GM23338 (cell line): ENCODE measurements at places on chromosomes 3 and 15. TPM values are rescaled to one million over a fixed set of nuclear protein-coding genes. Genes with fewer than 3 reads are reported as not detected.
A peak's percentile ranks its signal among the peaks of the same experiment; 100 is the strongest.

P2RY12 gene
- not detected in 2 replicates for total RNA-seq

SOX2 gene
- 211 and 228 TPM in 2 replicates for total RNA-seq

FAM107A gene
- 0.89 and 1.0 TPM in 2 replicates for total RNA-seq

KCNMB3 gene
- 0.58 and 1.3 TPM in 2 replicates for total RNA-seq

PLA2G4E gene
- total RNA-seq, result not detected in 2 replicates

IMPG2 gene
- not detected in 2 replicates for total RNA-seq

GOLGA6L10 gene
- 0.07 TPM in 1 of 2 replicates, not detected in the other for total RNA-seq

ISL2 gene
- total RNA-seq, result 2.2 and 2.7 TPM in 2 replicates

DNA sequence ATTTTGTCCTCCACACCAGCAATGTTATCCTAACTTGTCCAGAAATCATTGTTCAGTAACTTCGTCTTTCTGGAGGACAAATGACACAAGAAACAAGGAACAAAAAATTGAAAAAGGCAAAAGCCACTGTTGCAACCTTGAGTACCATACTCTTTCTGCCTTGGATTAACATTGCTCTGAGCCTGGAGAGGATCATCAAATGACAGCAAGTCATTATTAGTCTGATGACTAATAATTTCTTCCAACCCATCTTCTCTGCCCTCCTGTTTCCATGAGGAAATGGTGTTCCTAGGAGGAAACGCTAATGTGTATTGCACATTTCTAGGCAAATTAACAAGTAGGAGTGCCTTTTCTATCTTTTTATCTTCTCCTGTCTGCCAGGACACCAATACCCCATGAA, 153.9 kb downstream of the PCCB start:
- no peaks in the 10 kb centered on the region for H3K36me3 ChIP-seq
- no peak overlapping the region for H3K4me3 ChIP-seq
- no peak for DNase-seq
- no peaks in the 10 kb centered on the region for H3K4me1 ChIP-seq
- H3K27me3 ChIP-seq, result no peaks in the 10 kb centered on the region
- H3K27ac ChIP-seq, result no peak overlapping the region

- no peak for DNase-seq
- no peaks in the 10 kb centered on the region for H3K4me1 ChIP-seq
Observed at GRCh38 chr15:20340331-20340811, 201.2 kb downstream of the GOLGA6L6 start.

DNA sequence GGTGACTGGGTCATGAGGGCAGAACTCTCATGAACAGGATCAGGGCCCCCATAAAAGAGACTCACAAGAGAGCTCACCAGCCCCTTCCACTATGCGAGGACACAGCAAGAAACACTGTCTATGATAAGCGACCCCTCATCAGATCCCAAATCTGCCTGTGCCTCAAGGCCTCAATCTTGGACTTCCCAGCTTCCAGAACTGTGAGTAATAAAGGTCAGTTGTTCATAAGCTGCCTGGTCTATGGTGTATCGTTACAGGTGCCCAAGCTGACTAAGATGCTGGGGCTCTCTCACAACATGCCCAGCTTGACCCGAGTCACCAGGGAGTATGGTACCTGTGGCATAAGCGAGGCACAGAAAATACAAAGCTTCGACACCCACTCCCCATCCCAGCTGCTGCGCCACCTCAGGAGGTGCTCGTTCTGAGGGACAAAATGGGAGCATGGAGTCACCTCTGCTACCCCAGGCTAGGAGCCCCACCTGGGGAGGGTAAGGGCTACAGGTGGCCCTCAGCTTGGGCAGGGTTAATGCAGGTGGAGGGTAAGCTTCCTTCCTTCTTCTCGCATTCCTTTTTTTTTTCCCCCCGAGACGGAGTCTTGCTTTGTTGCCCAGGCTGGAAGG, 234.1 kb downstream of the ADAMTS17 start:
- no peak for DNase-seq
- no peak overlapping the region for H3K27ac ChIP-seq
- H3K36me3 ChIP-seq, result no peaks in the 10 kb centered on the region
- no peaks in the 10 kb centered on the region for H3K4me1 ChIP-seq
- no peaks in the 10 kb centered on the region for H3K27me3 ChIP-seq
- H3K4me3 ChIP-seq, result no peak overlapping the region

- DNase-seq, result no peak
- no peaks in the 10 kb centered on the region for H3K36me3 ChIP-seq
- no peak overlapping the region for H3K4me3 ChIP-seq
- H3K27me3 ChIP-seq, result peaks cover 22% of the 10 kb centered on the region
Observed at GRCh38 chr15:60115579-60116380, 111.7 kb downstream of the FOXB1 start.

GRCh38 chr3:149258298-149258697, 36.7 kb upstream of the CP start:
- DNase-seq, result no peak
- H3K36me3 ChIP-seq, result 0 out of 2 replicates have a peak, but pooled peaks cover 5% of the 10 kb centered on the region
- no peak overlapping the region for H3K4me3 ChIP-seq
- peaks cover 11% of the 10 kb centered on the region; the same call in 1 of the 2 replicates for H3K4me1 ChIP-seq
- H3K27me3 ChIP-seq, result no peaks in the 10 kb centered on the region

GRCh38 chr15:64444836-64445235, 15.5 kb upstream of the ZNF609 start:
- no peaks in the 10 kb centered on the region for H3K4me1 ChIP-seq
- DNase-seq, result no peak
- no peaks in the 10 kb centered on the region for H3K36me3 ChIP-seq
- no peak overlapping the region for H3K27ac ChIP-seq

DNA sequence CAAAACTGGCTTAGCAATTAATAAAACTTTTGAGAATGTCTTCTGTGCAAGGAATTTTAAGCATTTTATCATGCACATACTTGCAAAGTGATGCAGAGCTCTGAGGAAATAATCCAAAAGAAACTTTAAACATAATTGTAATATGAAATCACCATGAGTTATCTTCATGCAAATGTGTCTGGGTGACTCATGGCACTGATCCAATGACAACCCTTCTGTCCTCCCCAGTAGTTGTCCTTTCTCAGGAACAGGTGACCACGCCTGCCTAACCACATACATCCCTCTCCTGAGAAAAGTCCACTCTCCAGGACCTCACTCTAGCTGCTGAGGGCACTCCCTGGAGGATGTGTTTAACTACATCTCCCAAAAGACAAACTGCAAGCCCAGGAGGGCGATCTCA, 530.6 kb upstream of the IL12A start:
- H3K27ac ChIP-seq, result no peak overlapping the region
- H3K36me3 ChIP-seq, result no peaks in the 10 kb centered on the region
- peaks cover 9% of the 10 kb centered on the region for H3K4me1 ChIP-seq

- no peak for DNase-seq
- H3K27me3 ChIP-seq, result no peaks in the 10 kb centered on the region
- H3K27ac ChIP-seq, result no peak overlapping the region
- peaks cover 27% of the 10 kb centered on the region for H3K36me3 ChIP-seq
- H3K4me1 ChIP-seq, result no peaks in the 10 kb centered on the region
- H3K4me3 ChIP-seq, result no peak overlapping the region
Observed at GRCh38 chr15:73569361-73569760, 63.8 kb downstream of the NPTN start.

GRCh38 chr15:66472176-66472999, 25.2 kb downstream of the SNAPC5 start:
- H3K4me1 ChIP-seq, result peaks cover 67% of the 10 kb centered on the region
- H3K4me3 ChIP-seq, result no peak overlapping the region
- no peak for DNase-seq
- H3K36me3 ChIP-seq, result no peaks in the 10 kb centered on the region

DNA sequence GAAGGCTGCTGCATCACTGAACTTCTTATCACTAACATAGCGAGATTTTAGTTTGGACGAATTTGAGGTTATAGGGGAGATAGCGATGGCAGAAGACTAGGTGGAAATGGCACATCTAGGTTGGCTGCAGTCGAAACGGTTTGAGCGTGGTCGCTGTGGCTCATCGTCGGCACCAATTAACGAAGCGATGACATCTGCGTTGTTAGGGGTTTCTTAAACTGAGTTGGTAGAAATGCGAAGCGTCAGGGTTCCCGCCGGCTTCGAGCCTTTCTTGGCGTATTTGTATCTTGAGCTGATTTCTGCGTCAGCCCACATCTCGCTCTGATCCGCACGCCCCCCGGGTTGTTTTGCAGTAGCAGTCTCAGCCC, 319 bp downstream of the LNP1 start:
- no peaks in the 10 kb centered on the region for H3K36me3 ChIP-seq
- peak overlapping the region; percentile 91 for H3K27ac ChIP-seq
- H3K27me3 ChIP-seq, result no peaks in the 10 kb centered on the region
- H3K4me3 ChIP-seq, result peak overlapping the region; percentile 65
- peaks cover 16% of the 10 kb centered on the region; the same call in 1 of the 2 replicates for H3K4me1 ChIP-seq

- no peaks in the 10 kb centered on the region for H3K36me3 ChIP-seq
- no peaks in the 10 kb centered on the region for H3K4me1 ChIP-seq
- H3K4me3 ChIP-seq, result no peak overlapping the region
- H3K27ac ChIP-seq, result no peak overlapping the region
Observed at GRCh38 chr3:30418443-30418842, 188.0 kb upstream of the TGFBR2 start.

DNA sequence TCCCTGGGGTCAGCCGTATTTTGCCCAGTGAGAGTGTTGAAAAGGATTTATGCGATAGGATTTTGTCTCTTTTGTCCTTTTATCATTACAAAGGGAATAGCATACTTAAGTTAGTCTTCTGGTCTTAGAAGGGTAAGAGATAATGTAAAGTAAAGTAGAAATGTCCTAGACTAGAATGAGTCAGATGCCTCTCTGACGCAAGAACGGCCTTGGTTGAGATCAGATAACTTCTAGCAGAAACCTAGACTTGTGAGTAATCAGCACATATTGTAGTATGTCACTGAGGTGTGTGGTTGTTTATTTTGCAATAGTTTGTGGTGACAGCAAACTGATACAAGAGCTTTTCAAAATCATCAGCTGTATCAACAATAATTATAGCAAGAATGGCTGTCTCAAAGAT, 866.1 kb downstream of the NSUN3 start:
- no peak overlapping the region for H3K27ac ChIP-seq
- H3K36me3 ChIP-seq, result no peaks in the 10 kb centered on the region
- DNase-seq, result no peak

DNA sequence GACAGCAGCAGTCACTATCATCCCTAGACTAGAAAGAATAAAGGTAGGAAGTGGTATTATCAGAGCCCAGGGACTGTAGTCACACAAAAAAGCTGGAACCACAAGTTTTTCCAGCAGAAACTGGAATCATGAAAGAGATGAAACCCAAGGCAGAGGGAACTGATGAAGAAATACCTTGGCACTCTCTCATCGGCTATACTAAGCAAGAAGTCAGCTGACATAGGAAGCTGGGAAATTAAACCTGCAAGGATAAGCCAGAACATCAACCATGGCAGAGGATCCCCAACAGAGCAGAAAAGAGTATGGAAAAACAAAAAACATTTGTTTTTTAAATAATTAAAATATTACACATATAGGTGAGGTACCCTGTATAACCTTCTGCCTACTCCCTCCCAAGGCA, 86.5 kb downstream of the AQR start:
- H3K4me1 ChIP-seq, result no peaks in the 10 kb centered on the region
- no peak for DNase-seq
- peaks cover 8% of the 10 kb centered on the region for H3K36me3 ChIP-seq

DNA sequence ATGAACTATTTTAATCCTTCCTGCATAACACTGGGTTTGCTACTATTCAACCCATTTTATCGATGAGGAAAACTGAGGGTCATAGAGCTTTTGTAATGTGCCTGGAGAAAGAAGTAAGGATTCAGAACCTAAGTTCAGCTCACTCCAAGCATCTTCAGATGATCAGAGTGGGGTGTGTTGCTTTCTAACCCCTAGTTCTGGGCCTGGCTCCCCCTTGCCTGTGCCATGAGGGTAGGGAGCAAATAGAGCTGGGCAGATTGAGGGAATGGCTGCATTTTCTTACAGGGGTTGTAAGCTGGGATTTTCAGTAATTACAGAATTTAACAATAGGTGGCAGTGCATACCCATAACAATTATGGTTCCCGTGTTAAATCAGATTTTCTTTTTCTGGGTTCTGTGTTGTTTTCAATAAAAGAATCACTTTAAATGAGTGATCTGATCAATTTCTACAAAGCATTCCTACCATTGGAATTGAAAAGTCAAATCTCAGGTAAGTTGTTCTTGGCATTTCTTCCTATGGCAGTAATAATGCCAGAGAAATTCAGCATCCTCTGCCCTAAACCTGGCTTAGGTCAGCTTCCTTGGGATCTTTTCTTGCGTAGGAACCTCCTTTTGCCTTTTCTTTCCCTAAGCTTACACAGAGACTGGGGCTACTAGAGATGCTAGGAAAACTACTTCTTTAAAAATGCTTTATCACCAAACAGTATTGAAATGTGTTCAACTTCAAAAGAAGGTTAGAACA, 103.8 kb upstream of the IL12A start:
- H3K4me1 ChIP-seq, result peaks cover 19% of the 10 kb centered on the region; the same call in 1 of the 2 replicates
- H3K27ac ChIP-seq, result no peak overlapping the region
- DNase-seq, result peak; percentile 69
- no peaks in the 10 kb centered on the region for H3K36me3 ChIP-seq
- no peaks in the 10 kb centered on the region for H3K27me3 ChIP-seq

DNA sequence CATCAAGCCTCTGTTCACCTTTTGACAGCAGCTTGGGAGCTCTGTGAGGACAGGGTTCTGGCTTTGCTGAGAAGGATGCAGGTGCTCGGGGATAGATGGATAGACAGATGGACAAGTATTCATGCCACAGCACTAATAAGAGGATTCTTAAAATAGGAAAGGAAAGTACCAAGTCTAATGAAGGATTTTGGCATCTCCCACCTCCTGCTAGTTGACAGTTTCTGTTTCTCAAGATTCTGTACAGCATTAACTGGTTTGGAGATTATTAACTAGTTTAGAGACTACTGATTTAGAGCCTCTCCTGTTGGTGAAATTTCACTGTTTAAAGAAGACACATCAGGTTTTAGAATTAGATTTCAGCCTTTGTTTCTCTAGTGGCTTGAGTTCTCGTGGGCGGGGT, 152.3 kb downstream of the CACNA1D start:
- H3K27ac ChIP-seq, result no peak overlapping the region
- DNase-seq, result no peak
- H3K36me3 ChIP-seq, result no peaks in the 10 kb centered on the region
- H3K27me3 ChIP-seq, result no peaks in the 10 kb centered on the region
- H3K4me1 ChIP-seq, result no peaks in the 10 kb centered on the region
